ENCODE measurements at places on chromosomes 12 and 14. TPM values are rescaled to one million over a fixed set of nuclear protein-coding genes. Genes with fewer than 3 reads are reported as not detected.
A peak's percentile ranks its signal among the peaks of the same experiment; 100 is the strongest.

Gene METTL25
- 29.8 TPM for total RNA-seq

- no peaks in the 10 kb centered on the region for H3K4me1 ChIP-seq
- no peaks in the 10 kb centered on the region for H3K36me3 ChIP-seq
- H3K4me3 ChIP-seq = no peak overlapping the region
- no peak for DNase-seq
- peaks cover 3% of the 10 kb centered on the region for H3K27me3 ChIP-seq
Observed at GRCh38 chr14:37903343-37904191, 304.1 kb upstream of the SSTR1 start.

DNA sequence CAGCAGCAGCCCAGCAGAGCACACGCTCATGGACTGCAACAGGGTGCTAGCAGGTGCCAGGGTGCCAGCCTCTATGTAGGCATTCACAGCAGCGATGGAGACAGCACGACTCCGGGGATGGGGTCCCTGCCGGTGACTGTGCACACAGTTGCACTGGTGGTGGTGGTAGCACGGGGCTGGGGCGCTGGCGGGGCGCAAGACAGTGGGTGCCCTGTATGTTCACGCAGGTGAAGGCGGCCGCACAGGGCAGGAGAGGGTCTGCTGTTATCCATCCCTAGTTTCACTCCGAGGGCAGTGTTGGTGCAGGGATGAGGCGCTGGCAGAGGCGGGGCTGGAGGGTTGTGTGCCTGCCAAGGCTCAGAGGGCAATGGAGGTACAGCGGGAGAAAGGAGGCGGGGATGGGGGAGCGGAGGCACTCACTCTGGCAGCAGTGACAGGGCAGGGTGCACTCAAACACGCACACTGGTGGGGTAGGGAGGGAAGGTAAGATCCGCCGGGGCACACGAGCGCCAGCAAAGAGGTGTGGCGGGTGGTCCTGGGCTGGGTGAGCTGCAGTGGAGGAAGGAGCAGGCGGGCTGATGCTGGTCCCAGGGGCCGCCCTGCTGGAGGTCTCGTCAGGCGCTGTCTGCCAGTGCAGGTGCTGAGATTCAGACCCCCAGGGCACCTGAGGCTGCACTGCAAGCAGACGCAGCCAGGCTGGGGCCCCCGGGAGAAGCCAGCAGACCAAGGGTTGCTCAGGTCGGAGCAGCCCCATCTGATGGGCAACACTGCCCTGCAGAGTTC is 76.7 kb downstream of the GALC start:
- no peaks in the 10 kb centered on the region for H3K27me3 ChIP-seq
- no peak overlapping the region for H3K4me3 ChIP-seq
- H3K4me1 ChIP-seq = no peaks in the 10 kb centered on the region

DNA sequence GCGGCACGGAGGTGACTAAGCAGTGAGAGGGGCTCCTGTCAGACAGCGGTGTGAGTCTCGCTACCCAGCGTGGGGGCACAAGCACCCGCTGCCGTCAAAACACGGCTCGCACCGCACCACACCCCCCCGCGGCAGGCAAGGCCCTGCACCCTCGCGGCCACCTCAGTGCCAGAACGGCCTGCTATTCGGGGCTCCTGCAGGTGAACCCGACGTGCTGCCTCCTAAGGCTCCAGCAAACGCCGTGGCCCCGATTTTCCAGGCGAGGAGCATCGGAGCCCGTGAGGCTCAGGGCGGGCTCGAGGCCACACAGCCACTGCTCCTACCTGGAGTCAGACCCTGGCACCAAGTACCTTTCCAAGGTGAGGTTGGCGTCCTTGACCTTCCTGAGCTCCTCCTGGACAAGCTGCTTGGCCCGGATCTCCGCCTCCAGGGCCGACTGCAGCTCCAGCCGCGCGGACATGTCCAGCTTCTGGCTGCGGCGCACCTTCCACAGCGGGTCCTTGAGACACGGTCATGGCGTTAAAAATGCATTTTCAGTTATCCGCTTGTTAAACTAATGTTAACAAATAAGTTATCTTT is 41.8 kb downstream of the AMN start:
- DNase-seq = no peak
- no peaks in the 10 kb centered on the region for H3K27me3 ChIP-seq
- H3K4me3 ChIP-seq = no peak overlapping the region
- H3K36me3 ChIP-seq = peaks cover 60% of the 10 kb centered on the region

Gene SLCO1C1
- not detected for total RNA-seq

- H3K27ac ChIP-seq = peak overlapping the region; percentile 51
Observed at GRCh38 chr14:49879646-49880204, 13.2 kb upstream of the ARF6 start.

DNA sequence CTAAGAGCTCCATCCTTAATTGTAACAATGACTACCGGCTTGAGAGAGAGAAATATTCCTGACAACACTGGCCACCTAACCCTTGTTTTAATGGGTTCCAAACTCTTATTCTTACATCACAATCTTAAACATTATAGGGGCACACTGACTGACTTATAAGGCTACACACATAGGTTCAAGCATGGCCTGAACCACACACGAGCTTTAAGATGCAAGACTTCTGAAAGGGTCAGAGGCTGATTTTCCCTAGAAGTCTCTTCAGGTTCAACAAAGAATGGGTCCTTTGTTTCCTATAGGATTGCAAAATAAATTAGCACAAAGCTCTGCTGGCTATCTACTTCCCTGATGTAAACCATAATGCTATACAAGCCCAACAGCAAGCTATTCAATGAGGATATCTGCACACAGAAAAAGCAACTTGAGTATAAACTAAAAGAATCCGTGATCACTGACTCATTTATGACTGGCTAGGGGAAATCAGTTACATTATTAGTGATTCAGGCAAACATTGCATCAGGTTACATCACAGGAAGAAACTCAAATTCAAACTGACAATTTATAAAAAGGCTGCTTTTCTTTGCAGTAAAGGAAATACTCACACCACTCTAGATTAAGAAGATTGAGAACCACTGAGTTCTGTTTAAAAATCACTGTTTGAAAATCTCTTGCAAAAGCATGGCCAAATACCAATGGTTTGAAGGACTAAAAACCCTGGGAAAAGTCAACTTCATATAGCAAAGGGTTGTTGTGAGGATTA is 8.5 kb downstream of the BTG1 start:
- peak overlapping the region; percentile 99 for H3K27ac ChIP-seq
- no peak for DNase-seq
- H3K4me1 ChIP-seq = peaks cover 13% of the 10 kb centered on the region
- H3K36me3 ChIP-seq = no peaks in the 10 kb centered on the region

Gene MYG1
- total RNA-seq = 33.2 TPM

Gene SYNDIG1L
- not detected for total RNA-seq

DNA sequence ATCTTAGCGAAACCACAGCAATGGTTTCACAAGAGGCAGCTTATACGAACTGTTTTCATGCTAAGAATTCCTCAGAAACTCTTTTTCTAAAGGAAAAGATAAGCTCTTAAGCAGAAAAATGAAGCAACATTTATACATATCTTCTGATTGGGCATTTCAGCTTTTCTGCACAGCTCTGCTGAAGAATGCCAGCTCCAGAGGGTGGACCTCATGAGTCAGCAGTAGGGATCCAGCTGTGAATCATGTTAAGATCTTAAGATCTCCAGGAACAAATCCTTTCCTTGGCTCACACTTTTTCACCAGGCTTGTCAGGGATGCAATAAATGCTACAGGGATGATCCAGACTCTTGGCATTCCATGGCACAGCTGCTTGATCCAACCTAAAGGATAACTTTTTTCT is 477.1 kb upstream of the CCDC196 start:
- DNase-seq = no peak
- H3K27me3 ChIP-seq = no peaks in the 10 kb centered on the region
- H3K36me3 ChIP-seq = no peaks in the 10 kb centered on the region
- no peaks in the 10 kb centered on the region for H3K4me1 ChIP-seq
- no peak overlapping the region for H3K27ac ChIP-seq

GRCh38 chr12:31991815-31992214 is 32.6 kb downstream of the RESF1 start:
- DNase-seq = no peak
- H3K4me1 ChIP-seq = no peaks in the 10 kb centered on the region
- no peak overlapping the region for H3K4me3 ChIP-seq

DNA sequence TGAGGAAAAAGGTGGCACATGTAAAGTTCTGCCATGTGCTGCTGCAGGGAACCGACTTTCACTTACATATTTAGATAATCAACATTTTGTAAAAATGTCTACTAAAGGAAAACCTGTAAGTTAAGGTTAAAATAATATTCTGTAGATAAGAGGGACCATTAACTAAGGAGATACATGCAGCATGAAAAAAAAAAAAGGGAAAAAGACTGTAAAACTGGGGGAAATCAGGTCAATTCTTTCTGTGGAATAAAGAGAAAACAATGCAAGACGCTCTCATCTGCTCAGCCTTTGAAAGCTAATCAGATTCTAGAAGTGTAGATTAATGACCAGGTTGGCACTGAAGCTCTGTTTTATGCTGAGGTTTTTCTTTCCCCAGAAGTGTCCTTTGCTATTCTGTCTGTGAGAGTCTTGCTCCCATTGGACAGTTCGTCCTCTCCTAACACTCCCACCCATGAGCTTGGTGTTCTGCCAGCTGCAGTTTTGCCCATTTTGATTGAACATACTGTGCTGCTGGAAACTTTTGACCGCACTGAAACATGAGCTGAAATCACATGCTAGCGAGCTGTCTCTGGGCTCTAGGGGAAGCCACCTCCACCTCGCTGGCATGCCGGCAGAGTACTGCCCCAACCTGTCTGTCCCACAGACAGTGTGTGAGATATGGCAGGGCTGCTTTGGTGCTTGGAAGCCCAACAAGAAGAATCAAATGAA is 39.7 kb downstream of the PPTC7 start:
- peak; percentile 28 for DNase-seq
- H3K27ac ChIP-seq = peak overlapping the region; percentile 87
- no peaks in the 10 kb centered on the region for H3K36me3 ChIP-seq
- peak overlapping the region; percentile 12 for H3K4me3 ChIP-seq
- peaks cover 59% of the 10 kb centered on the region for H3K4me1 ChIP-seq

- H3K4me1 ChIP-seq = peaks cover 22% of the 10 kb centered on the region
- no peaks in the 10 kb centered on the region for H3K36me3 ChIP-seq
- no peak overlapping the region for H3K27ac ChIP-seq
- DNase-seq = no peak
- H3K27me3 ChIP-seq = peaks cover 21% of the 10 kb centered on the region
- no peak overlapping the region for H3K4me3 ChIP-seq
Observed at GRCh38 chr14:30876692-30877091, 2.3 kb downstream of the COCH start.

Gene CLEC7A
- 11.3 TPM for total RNA-seq

Gene RHOJ
- 0.64 TPM for total RNA-seq

- H3K4me3 ChIP-seq = no peak overlapping the region
- no peaks in the 10 kb centered on the region for H3K4me1 ChIP-seq
- no peaks in the 10 kb centered on the region for H3K36me3 ChIP-seq
- no peaks in the 10 kb centered on the region for H3K27me3 ChIP-seq
- DNase-seq = no peak
- H3K27ac ChIP-seq = no peak overlapping the region
Observed at GRCh38 chr12:85920324-85920947, 46.3 kb downstream of the NTS start.

- no peaks in the 10 kb centered on the region for H3K36me3 ChIP-seq
- no peaks in the 10 kb centered on the region for H3K27me3 ChIP-seq
- no peak for DNase-seq
Observed at GRCh38 chr14:85241022-85241855, 288.7 kb upstream of the FLRT2 start.

DNA sequence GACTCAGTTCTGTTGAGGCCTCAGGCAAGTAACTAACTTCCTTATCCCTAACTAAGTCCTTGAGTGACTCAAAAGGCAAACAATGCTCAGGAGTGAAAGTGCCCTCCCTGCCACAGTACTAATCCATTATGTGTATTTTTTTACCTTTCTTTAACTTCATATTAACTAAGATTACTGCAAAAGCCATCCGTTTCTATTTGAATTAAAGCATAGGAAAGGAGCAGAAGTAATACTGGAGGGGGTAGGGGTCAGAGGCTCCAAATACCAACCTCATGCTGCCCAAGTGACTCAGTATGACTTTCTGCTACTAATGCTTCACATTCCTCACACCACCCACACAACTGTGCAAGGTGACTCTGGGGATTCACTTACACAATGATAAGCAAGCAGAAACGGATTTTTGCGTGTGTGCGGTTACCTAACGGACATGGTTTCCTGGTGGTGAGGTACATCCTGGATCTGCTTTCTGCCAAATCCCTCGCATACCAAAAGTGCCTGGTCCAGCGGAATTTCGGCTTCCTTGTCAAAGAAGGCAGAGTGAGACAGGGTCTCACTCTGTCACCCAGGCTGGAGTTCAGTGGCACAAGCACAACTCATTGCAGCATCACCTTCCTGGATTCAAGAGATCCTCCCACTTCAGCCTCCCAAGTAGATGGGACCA is 25.1 kb downstream of the MOK start:
- H3K27ac ChIP-seq = no peak overlapping the region
- no peaks in the 10 kb centered on the region for H3K27me3 ChIP-seq
- no peak for DNase-seq
- no peak overlapping the region for H3K4me3 ChIP-seq
- no peaks in the 10 kb centered on the region for H3K36me3 ChIP-seq

DNA sequence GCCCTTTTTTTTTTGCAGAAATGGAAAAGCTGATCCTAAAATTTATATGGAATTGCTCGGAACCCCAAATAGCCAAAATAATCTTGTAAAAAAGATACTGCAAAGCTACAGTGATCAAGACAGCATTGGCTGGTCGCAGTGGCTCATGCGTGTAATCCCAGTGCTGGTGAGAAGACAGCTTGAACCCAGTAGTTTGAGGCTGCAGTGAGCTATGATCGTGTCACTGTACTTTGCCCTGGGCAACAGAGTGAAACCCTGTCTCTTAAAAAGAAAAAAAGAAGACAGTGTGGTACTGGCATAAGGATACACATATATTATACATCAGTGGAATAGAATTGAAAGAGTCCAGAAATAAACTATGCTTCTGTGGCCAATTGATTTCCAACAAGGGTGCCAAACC is 5.4 kb downstream of the ITGB7 start:
- H3K4me3 ChIP-seq = no peak overlapping the region
- no peaks in the 10 kb centered on the region for H3K27me3 ChIP-seq
- no peak overlapping the region for H3K27ac ChIP-seq

Gene NGB
- total RNA-seq = not detected

DNA sequence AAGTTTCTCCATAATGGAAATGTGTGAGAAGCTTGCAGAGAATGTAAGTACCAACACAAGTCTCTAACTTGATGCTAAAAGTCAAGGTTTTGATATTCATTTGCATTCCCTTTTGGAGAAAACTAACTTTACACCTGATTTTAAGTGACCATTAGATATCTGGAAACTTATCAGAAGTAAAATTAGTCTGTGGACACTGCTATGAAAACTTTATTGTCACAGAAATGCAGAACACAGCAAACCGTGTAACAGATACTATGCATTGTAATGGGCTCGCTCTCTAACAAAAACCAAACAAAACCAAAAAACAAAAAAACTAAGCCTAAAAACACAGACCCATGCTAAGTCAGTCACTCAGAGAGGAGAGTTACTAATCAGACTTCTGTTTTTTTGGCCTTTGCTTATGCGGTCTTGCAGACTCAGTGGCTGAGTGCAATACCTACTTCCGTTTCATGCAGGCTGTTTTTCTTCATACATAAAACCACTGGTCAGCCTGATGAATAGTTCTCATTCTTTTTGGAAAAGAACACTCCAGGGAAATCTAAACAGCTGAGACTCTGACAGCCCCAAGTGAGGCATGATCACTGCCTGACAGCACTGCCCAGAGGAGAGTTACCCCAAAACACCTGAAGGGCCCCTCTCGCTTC is 35.7 kb downstream of the NRDE2 start:
- peaks cover 6% of the 10 kb centered on the region for H3K4me1 ChIP-seq
- no peak overlapping the region for H3K4me3 ChIP-seq
- no peak overlapping the region for H3K27ac ChIP-seq

Gene PLEKHG3
- 72.3 TPM for total RNA-seq

GRCh38 chr12:15216036-15216889 is 5.0 kb downstream of the RERG start:
- peaks cover 13% of the 10 kb centered on the region for H3K4me1 ChIP-seq
- DNase-seq = no peak
- H3K27ac ChIP-seq = peak overlapping the region; percentile 68
- H3K36me3 ChIP-seq = no peaks in the 10 kb centered on the region
- H3K4me3 ChIP-seq = no peak overlapping the region
- H3K27me3 ChIP-seq = peaks cover 2% of the 10 kb centered on the region

Data from esophagus squamous epithelium (tissue), 5 donors.